ENCODE measurements at places on chromosomes 4 and X. TPM values are rescaled to one million over a fixed set of nuclear protein-coding genes. Genes with fewer than 3 reads are reported as not detected.

DNA sequence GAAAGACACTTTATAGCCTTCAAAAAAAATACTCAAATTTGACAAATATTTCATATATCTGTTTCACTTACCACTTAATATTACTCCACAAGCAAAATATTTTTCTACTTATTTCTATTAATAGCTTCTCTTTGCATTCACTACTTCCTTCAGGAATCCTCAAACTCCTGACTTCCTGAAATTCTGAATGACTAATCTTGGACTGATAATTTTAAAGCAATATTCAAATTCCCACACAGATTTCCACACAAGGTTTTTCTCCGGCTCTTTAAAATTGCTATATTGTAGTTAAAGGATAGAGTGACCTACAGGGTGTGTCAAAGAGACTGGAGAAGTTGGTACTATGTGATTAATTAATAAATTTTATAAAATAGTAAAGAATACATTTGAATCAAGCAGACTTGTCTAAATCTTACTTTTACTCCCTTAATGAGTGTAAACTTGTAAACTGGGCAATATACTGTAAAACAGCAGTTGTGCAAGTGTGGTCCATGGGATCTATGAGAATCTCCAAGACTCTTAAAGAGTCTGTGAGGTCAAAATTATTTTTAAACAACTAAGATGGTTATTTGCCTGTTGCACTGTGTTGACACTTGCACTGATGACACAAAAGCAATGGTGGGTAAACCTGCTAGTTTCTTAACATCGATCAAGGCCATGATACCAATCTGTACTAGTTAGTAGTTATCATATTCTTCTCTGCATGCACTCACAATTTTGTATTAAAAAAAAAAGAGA, 44.5 kb downstream of the ANKRD17 start:
- H3K4me3 ChIP-seq: no peak overlapping the region
- no peak for DNase-seq
- H3K27me3 ChIP-seq: no peaks in the 10 kb centered on the region
- H3K4me1 ChIP-seq: peaks cover 14% of the 10 kb centered on the region
- no peaks in the 10 kb centered on the region for H3K36me3 ChIP-seq

DNA sequence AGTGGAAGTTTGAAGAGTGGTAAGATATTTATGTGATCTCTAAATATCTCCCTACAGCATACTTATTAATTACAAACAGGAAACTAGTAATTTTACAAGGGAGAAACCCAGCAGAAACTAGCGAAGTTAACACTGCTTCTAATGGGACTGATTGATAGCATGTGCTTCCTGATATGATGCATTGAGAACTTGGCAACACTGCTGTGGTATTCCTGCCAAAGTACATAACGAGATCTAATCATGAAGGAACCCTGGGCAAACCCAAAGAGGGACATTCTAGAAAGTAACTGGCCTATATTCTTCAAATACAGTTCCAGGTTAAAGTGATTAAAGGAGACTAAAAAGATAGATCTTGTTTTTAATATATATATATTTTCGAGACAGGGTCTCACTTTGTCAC, 4.6 kb upstream of the GPR34 start:
- no peak overlapping the region for H3K4me3 ChIP-seq
- no peaks in the 10 kb centered on the region for H3K27me3 ChIP-seq
- H3K27ac ChIP-seq: no peak overlapping the region
- no peaks in the 10 kb centered on the region for H3K36me3 ChIP-seq
- no peaks in the 10 kb centered on the region for H3K4me1 ChIP-seq

DNA sequence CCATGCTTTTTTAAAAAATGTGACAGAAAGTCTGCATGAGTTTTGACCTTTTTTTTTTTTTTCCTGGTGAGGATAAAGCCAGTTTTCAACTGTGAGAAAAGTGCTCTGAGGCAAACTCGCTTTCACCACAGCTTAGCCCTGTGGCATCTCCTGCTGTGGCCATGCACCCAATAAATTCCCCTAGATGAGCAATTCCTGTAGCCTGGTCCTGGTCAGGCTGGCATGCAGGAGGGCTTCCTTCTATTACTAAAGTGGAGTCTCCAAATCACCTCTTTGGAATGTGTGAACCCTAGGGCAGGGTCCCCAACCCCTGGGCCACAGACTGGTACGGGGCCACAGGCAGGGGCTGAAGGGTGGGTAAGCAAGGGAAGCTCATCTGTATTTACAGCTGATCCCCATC, 265.4 kb downstream of the RAPGEF2 start:
- H3K36me3 ChIP-seq: no peaks in the 10 kb centered on the region
- H3K4me3 ChIP-seq: no peak overlapping the region
- DNase-seq: no peak
- H3K27me3 ChIP-seq: no peaks in the 10 kb centered on the region
- H3K27ac ChIP-seq: no peak overlapping the region

DNA sequence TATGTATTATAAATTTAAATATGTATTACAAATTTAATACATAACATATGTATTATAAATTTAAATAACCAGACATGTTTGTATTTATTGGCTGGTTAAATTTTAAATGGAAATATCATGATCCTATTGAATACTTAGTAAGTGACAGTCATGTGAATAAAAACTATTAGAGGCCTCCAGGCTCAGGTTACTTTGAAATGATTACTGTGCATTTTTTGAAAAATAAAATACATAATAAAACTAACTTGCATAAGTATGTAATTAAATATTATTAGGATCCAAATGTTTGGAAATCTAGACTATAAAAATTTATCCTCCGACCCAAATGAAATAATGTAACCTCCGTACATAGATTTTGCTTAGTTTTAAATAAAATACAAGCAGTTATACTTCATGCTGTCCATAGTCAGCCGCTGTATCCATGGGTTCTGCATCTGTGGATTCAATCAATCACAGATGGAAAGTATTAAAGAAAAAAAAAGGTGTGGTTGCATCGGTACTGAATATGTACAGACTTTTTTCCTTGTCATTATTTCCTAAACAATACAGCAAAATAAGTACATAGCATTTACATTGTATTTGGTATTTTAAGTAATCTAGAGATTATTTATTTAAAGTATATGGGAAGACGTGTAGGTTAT, 140.7 kb downstream of the WDFY3 start:
- DNase-seq: no peak
- H3K4me1 ChIP-seq: no peaks in the 10 kb centered on the region
- no peaks in the 10 kb centered on the region for H3K36me3 ChIP-seq
- no peak overlapping the region for H3K4me3 ChIP-seq

- no peaks in the 10 kb centered on the region for H3K4me1 ChIP-seq
- H3K4me3 ChIP-seq: no peak overlapping the region
- no peaks in the 10 kb centered on the region for H3K27me3 ChIP-seq
- DNase-seq: no peak
Measured at GRCh38 chr4:42786350-42787078, 106.0 kb upstream of the GRXCR1 start.

- no peak overlapping the region for H3K4me3 ChIP-seq
- DNase-seq: no peak
- no peaks in the 10 kb centered on the region for H3K4me1 ChIP-seq
Measured at GRCh38 chrX:20171887-20172286, 30.2 kb upstream of the EIF1AX start.

DNA sequence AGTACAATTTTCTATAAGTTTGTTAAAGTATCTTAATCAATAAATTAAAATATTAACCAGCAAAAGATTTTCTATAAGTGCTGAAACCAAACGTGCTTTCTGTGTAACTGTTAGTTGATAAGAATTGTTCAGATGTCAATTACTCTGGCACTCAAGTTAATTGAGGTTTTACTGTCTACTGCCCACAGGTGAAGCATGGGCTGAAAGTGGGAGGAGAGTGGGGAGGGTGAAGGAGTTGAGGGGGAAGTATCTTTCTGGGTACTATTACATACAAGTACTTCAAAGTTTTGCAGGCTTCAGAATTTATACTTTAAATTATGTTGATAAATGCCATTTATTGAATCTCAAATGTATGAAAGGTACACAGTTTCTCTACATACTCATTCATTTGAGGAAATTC, 19.1 kb upstream of the CXCL3 start:
- H3K4me3 ChIP-seq: no peak overlapping the region
- H3K4me1 ChIP-seq: peaks cover 8% of the 10 kb centered on the region
- no peaks in the 10 kb centered on the region for H3K27me3 ChIP-seq
- H3K36me3 ChIP-seq: no peaks in the 10 kb centered on the region

DNA sequence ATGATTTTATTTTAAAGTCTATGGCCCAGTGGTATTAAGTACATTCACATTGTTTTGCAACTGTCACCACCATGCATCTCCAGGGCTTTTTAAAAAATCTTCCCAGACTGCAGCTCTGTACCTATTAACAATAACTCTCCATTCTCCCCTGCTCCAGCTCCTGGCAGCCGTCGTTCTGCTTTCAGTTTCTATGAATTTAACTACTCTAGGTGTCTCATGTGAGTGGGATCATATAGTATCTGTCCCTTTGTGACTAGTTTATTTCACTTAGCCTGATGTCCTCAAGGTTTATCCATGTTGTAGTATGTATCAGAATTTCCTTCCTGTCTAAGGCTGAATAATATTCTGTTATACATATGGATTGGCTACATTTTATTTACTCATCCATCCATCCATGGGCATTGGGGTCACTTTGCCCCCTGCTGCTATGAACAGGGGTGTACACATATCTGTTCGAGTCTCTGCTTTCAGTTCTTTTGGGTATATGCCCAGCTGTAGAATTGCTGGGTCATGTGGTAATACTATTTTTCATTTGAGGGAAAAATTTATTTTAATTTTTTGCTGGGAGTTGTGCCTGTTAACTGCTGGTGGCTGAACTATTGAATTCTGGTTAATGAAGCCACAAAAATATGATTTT, 131.3 kb downstream of the ARHGAP10 start:
- DNase-seq: no peak
- no peaks in the 10 kb centered on the region for H3K36me3 ChIP-seq
- H3K27me3 ChIP-seq: no peaks in the 10 kb centered on the region
- H3K4me1 ChIP-seq: no peaks in the 10 kb centered on the region
- H3K4me3 ChIP-seq: no peak overlapping the region
- no peak overlapping the region for H3K27ac ChIP-seq

GRCh38 chr4:67884701-67885100, 899 bp upstream of the TMPRSS11D start:
- no peaks in the 10 kb centered on the region for H3K27me3 ChIP-seq
- no peaks in the 10 kb centered on the region for H3K36me3 ChIP-seq
- no peak overlapping the region for H3K27ac ChIP-seq
- H3K4me3 ChIP-seq: no peak overlapping the region
- H3K4me1 ChIP-seq: no peaks in the 10 kb centered on the region

- no peaks in the 10 kb centered on the region for H3K36me3 ChIP-seq
- no peaks in the 10 kb centered on the region for H3K27me3 ChIP-seq
- H3K4me3 ChIP-seq: no peak overlapping the region
- no peak overlapping the region for H3K27ac ChIP-seq
- no peak for DNase-seq
Measured at GRCh38 chr4:114734594-114734993, 136.0 kb downstream of the UGT8 start.

DNA sequence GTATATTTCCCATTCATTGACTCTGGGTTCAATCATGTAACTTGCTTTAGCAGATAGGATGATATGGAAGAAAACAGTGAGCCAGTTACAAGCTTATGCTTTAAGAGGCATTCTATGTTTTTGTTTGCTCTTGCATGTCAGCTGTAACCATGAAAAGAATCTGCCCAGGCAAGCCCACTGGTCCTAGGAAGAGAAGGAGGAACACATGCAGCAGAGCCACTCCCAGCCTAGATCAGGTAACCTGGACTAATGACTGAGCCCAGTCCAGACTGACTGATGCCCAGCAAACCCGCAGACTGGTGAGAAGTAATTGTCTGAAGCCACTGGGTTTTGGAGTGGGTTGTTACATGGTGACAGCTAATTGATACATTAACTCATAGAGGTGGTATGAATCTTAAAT, 167.9 kb downstream of the COL4A6 start:
- H3K27me3 ChIP-seq: no peaks in the 10 kb centered on the region
- H3K4me3 ChIP-seq: no peak overlapping the region
- DNase-seq: no peak
- H3K27ac ChIP-seq: no peak overlapping the region
- no peaks in the 10 kb centered on the region for H3K4me1 ChIP-seq

- no peak for DNase-seq
- H3K27ac ChIP-seq: no peak overlapping the region
- H3K27me3 ChIP-seq: no peaks in the 10 kb centered on the region
- H3K4me3 ChIP-seq: no peak overlapping the region
- H3K4me1 ChIP-seq: no peaks in the 10 kb centered on the region
Measured at GRCh38 chr4:182886205-182886604, 31.0 kb downstream of the DCTD start.

GRCh38 chr4:2057382-2058065, 1.6 kb upstream of the NAT8L start:
- H3K36me3 ChIP-seq: no peaks in the 10 kb centered on the region
- no peak overlapping the region for H3K4me3 ChIP-seq
- peaks cover 89% of the 10 kb centered on the region for H3K27me3 ChIP-seq
- H3K4me1 ChIP-seq: peaks cover 20% of the 10 kb centered on the region
- no peak for DNase-seq

GRCh38 chrX:38172596-38172995, 48.1 kb downstream of the SRPX start:
- no peaks in the 10 kb centered on the region for H3K4me1 ChIP-seq
- no peaks in the 10 kb centered on the region for H3K36me3 ChIP-seq
- H3K4me3 ChIP-seq: no peak overlapping the region
- no peak for DNase-seq
- H3K27ac ChIP-seq: no peak overlapping the region

DNA sequence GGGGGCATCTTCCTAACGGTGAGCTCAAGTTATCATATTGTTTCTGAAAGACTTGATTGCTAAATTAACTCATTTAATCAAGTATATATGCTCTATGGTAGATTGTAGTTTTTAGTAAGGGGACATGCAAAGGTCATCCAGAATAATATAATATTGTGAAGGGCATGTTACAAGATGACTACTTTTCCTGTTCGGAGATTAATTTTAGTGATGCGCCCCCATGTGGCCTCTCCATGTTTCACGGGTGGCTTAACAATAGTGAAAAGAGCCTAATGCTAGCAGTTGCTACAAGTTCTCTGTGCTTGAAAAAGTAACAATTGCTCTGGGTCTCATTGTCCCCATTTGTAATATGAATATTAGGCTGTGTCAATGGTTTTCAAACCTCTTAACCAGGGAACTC, 12.2 kb downstream of the SMPX start:
- H3K36me3 ChIP-seq: no peaks in the 10 kb centered on the region
- no peaks in the 10 kb centered on the region for H3K4me1 ChIP-seq
- H3K4me3 ChIP-seq: no peak overlapping the region

DNA sequence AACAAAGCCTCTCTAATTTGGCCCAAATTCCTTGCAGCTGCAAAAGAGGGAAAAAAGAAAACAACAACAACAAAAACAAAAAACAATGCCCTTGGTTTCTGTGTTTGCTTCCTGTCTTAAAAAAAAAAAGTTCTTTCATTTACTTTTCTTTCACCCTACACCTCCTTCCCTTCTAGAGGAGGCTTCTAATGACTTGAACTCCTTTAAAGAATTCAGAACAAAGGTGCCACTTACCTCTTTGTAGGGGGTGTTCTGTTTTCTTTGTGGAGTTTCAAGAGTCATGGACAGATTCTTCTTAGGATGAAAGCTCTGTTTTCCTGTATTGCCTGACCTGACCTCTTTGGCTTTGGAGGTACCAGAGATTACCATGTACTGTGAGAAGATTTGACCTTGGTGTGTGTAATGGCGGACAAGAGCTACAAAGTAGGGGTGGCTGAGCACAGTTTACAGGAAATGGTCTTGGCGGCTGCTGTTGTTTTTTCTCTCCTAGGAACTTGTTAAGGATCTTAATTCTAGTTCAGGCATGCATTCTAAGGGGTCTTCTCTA, 72.4 kb upstream of the S100G start:
- H3K4me3 ChIP-seq: no peak overlapping the region
- no peaks in the 10 kb centered on the region for H3K27me3 ChIP-seq
- no peaks in the 10 kb centered on the region for H3K4me1 ChIP-seq
- H3K27ac ChIP-seq: no peak overlapping the region
- no peaks in the 10 kb centered on the region for H3K36me3 ChIP-seq
- DNase-seq: no peak

The ADH1C gene
- total RNA-seq: 28.1 TPM

The PLXNB3 gene
- 5.7 TPM for total RNA-seq

The ALB gene
- total RNA-seq: 0.64 TPM

The GPRASP3 gene
- total RNA-seq: not detected

The PDE5A gene
- total RNA-seq: 40.6 TPM

The PDGFRA gene
- 20.6 TPM for total RNA-seq

The TNIP3 gene
- total RNA-seq: not detected

Measured in transverse colon (tissue), 4 donors.